ENCODE measurements at places on chromosomes 2 and 18.

- no peak for DNase-seq
Measured at GRCh38 chr2:186069676-186070075, 331.1 kb downstream of the FSIP2 start.

DNA sequence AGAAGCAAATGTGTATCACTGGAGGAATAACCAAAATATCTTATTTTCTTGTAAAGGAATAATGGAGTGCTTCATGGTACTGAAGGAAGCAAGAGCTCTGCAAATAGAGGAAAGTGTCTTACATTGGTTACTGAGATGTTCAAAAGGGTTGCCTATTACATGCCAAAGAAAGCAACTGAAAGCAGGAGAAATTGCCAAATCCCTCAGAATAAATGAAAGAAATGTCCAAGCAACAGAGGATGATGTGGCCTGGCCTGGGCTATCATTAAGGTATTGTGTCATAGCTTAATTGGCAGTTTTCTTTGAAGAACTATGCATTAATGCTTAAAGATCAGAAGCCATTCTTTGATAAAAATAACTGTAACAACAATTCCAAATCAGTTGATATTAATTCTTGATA, 173.7 kb downstream of the RAB3GAP1 start:
- no peak for DNase-seq

DNA sequence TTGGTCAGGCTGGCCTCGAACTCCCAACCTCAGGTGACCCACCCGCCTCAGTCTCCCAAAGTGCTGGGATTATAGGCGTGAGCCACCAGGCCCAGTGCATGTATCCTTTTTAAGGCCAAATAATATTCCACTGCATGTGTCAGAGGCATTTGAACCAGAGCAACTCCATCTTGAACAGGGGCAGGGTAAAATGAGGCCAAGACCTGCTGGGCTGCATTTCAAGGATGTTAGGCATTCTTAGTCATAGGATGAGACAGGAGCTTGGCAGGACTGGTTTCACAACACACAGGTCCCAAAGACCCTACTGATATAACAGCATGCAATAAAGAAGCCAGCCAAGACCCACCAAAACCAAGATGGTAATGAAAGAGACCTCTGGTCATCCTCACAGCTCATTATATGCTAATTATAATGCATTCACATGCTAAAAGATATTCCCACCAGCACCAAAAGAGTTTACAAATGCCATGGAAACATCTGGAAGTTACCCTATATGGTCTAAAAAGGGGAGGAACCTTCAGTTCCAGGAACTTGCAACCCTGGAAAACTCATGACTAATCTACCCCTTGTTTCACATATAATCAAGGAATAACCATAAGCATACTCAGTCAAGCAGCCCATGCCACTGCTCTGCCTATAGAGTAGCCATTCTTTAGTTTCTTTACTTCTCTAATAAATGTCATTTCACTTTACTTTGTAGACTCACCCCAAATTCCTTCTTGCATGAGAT, 204.6 kb downstream of the RAB3GAP1 start:
- no peak for DNase-seq

DNA sequence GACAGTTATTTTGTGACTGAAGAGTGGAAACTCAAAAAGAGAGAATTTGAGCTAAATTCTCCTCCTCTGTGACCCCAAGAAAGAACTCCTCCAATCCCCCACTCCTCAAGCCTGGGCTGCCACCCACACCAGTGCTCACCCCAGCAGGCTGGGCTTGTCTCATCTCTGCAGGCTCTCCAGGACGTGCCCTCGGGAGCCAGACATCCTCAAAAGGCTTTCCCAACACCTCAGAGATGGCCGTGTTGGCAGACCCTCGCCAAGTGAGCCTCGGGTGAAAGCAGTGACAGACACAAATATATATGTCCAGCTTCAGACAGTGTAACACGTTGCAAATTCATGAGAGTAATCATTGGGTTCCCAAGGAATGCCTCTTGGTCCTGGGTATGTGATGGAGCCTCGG, 377.7 kb upstream of the SALL3 start:
- no peak for DNase-seq

DNA sequence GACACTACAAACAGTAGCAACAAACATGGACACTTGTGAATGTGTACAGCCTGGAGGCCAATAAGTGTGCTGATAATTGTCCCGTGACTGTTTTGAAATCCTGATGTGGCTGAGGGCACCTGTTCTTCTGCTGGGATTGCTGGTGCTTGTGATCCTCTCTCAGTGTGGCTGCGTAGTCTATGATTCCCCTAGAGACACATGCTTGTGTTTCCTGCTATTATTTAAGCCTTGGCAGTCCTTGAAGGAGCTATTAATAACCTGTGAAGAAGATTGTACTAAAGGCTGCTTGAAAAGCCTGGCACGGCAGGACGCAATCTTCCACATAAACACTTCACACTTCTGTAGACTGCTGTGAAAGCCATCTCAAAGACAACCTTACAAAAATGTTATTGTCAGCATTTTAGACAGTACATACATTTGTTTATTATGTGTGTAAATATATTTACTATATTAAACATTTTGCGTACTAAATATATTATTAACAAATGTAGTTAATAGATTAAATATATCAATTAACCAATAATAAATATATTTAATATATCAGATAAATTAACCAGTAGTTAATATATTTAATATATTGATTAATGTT, 71.4 kb downstream of the GALR1 start:
- DNase-seq, result no peak
